ENCODE measurements at places on chromosomes 7 and 10.
A peak's percentile ranks its signal among the peaks of the same experiment; 100 is the strongest.

DNA sequence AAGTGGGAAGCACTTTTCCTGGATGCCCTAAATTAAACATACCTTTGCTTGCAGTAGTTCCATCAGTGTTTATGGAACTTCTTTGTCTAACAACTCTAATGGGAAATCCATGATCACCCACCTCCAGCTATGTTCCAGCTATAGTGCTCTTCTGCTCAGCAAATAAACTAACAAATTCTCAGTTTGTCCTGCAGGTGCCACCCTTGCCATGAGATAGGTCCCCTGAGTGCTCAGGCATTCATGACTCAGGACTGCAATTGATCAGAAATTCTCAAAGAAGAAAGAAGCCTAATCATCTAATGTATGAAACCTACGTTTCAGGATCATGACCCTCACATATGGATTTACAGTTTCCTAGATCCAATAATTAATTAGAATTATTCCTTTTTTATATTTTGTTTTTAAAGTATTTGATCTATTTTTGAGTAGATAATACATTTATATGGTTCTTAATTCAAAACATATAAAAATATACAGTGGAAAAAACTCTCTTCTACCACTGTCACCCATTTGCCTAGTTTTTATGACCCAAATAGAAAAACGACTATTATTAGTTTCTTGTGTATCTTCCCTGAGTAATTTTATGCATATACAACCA lies 48.7 kb upstream of the DYNC1I1 start:
- no peak for DNase-seq

- no peak for DNase-seq
These were observed 87.3 kb downstream of the COL13A1 start for GRCh38 chr10:69888882-69889584.

DNA sequence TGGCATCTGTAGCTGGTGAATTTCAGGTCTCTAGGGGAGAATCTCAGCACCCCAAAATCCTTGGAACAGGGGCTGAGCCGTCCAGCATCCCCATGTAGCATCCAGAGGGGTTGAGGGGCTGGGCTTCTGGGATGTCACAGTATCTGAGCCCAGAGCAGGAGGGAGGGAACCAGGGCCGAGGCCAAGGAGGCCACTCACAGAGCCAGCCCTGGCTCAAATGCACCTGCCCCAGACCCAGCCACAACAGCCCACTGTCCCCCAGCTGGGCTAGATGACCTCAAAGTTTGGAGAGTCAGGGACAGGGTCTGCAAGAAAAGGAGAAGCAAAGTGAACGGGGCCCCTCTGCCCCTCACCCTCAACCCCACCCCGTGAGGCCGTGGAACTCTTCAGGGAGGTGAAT lies 22.3 kb downstream of the VSIR start:
- DNase-seq = no peak

- DNase-seq = no peak
These were observed 28.5 kb downstream of the NPS start for GRCh38 chr10:127577376-127578258.

DNA sequence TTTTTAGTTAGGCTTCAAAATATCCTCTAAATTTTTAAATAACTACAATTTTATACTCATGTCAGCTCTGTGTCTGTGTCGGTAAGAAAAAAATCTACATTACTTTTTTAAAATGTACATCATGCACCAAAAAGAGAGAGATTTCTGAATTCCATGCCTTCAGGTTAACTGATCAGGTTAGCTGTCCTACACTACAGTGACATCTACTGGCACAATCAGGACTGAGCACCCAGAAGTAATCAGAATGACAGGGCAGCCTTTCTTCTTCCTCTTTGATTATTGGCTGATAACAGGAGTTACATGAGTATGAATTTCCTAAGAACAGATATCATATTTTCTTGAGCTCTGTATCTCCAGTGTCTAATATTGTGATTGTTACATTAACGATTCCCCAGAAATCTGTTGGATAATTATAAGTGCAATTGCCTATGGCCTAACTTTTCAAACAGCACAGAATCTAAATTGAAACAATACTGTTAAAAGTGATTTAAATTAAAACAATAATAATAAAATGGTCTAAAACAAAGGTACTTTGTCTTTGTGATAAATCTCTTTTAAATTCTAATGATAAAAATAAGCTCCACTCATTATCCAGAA lies 41.8 kb upstream of the HYCC1 start:
- DNase-seq = peak; percentile 36

DNA sequence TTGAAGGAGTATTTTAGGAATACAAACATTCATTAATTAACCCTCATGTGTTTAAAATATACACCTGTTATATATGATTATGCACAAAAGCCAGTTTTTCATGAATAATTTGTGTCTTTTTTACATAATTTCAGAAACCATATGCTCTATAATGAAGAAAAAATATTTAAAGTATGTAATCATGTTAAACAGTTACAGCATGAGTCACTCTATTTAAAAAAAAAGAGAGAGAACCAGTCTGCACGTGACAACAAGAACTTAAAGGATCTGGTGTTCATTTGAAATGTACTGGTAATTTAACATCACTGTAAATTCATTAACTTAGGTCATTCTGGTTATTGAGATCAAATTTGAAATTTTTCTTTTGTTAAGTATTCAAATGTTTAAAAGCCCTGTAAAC lies 228.5 kb downstream of the CACNB2 start:
- DNase-seq = no peak

DNA sequence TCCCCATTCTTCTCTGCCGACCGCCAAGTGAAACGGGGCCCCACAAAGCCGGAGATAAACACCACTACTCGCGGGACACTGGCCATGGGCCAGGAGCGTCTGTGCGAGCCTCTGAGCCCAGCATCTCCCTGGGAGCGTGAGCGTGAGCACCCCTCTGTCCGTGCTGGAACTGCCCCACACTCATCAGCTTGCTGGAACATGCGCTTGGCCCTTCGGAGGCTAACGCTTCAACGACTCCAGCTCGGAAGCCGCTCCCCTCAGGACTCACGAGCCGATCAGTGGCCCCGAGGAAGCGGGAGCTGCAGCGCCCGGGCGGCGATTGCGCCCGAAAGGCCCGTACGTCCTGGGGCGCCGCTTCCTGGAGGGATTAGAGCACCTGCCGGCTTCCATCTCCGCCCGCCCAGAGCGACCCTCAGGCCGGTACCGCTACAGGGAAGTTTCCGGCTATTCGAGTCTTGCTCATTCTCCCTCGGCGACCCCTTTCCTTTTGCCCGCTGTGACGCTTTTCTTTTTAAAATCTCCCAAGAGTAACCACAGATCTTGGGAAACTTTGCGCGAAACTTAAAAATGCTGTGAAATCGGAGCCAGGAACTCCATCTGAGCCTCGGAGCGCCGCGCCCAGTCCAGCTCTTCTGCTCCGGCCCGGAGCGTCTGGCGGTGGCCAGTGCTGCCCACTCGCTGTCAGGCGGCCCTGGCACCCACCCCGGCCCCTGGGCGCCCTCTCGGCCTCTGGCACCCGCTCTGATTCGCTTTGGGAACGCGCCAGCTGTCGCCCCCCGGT lies 1.0 kb downstream of the TLL2 start:
- DNase-seq = no peak

DNA sequence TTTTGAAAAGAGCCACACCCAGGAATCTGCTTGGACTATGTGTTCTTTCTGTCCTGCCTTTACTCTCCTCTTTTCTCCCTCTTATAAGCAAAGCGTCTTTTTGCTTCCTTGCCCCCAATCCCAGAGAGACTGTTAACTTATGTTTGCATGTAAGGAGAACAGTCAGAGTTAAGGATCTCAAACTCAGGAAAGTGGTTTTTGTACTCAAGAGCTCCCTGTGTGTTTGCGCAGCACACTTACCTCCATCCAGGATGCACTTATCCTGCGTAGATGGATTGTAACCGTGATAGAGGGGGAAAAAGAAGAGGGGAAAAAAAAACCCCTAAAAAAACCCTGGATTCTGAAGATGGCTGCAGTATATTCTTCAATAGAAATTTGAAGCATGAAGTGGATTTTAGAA lies 228.9 kb downstream of the AUTS2 start:
- DNase-seq = no peak

- DNase-seq = no peak
These were observed 164.0 kb downstream of the MGMT start for GRCh38 chr10:129631006-129631405.

DNA sequence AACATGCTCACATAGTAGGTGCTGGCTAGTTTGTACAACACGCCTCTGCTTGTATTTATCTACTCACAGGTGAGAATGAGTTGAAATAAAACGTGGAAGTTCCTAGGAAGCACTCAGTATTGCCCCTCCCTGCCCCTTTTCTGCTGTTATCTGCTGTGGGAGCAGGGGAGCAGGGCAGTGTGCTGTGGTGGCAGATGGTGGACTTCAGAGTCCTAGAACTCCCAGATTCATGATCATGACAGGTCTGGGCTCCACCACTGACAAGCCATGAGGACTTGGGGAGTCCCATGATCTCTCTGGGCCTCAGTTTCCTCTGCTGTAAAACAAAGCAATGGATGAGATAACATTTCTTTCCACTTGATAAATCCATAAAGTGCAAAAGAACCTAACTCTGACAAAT lies 11.6 kb upstream of the PRKCQ start:
- DNase-seq = no peak

GRCh38 chr7:76000566-76000965 lies 6.2 kb upstream of the TMEM120A start:
- DNase-seq = no peak

GRCh38 chr10:129222436-129222835 lies 244.6 kb upstream of the MGMT start:
- DNase-seq = no peak

GRCh38 chr10:75658915-75659314 lies 227.5 kb downstream of the LRMDA start:
- DNase-seq = no peak

GRCh38 chr10:102660888-102661657 lies 16.8 kb downstream of the TRIM8 start:
- DNase-seq = peak; percentile 37

DNA sequence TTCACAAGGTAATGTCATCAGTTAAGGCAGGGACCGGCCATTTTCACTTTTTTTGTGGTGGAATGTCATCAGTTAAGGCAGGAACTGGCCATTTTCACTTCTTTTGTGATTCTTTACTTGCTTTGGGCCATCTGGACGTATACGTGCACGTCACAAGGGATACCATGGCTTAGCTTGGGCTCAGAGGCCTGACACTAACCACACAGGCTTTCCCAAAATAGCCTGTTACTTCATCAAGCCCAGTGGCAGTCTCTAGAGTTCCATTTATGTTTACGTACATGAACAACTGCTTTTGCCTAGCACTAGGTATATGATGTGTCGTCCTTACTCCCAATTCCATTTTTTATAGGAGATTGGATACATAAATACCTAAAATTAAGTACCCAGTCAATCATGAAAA lies 237.9 kb downstream of the C7orf25 start:
- no peak for DNase-seq

DNA sequence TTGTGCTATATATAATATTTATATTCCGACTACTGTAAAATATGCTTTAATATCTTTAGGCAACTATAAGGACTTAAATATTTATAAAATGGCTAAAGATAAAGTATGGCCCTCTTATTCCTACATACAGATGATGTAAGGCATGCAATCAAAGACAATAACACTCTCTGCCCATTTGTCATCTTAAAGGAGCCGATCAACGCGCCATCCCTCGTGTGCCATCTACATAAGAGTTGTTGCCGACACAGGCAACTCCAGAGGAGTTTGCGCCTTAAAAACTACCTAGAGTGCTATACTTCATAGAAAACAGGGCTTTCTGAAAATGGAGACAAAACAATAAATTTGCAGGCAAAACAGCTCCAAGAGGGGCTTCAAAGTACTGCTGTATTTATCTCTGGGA lies 709.0 kb downstream of the KCNMA1 start:
- no peak for DNase-seq

GRCh38 chr10:79904671-79905321 lies 44.1 kb downstream of the SFTPD start:
- DNase-seq = peak; percentile 7

- no peak for DNase-seq
These were observed 127.1 kb upstream of the SVIL start for GRCh38 chr10:29761916-29762315.

DNA sequence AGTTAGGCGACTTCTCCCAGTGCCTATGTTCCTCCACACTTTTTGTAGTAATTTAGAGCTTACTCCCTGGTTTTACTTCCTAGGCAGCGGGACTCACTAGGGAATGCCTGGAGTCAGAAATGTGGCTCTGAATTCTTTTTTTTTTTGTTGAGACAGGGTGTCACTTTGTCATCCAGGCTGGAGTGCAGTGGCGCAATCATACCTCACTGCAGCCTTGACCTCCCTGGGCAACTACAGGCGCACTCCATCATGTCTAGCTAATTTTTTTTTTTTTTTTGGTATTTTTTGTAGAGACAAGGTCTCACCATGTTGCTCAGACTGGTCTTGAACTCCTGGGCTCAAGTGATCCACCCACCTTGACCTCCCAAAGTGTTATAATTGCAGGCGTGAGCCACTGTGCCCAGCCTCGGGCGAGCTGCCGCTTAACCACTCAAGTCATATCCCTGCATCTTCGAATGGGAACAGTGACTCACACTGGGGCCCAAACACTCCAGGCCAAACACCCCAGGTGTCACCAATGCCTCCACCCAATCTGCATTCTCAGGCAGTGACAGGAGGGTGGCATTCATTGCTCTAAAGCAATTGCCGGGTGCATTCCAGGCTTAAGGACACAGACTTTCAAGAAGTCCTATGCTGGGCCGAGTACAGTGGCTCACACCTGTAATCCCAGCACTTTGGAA lies 19.6 kb downstream of the RGS10 start:
- no peak for DNase-seq

GRCh38 chr10:104254493-104255310 lies at the start of gene GSTO1:
TSS of gene GSTO1 (plus strand) at chr10:104254892. CDS start at chr10:104254929, 37 bp downstream.
- DNase-seq = peak; percentile 31

DNA sequence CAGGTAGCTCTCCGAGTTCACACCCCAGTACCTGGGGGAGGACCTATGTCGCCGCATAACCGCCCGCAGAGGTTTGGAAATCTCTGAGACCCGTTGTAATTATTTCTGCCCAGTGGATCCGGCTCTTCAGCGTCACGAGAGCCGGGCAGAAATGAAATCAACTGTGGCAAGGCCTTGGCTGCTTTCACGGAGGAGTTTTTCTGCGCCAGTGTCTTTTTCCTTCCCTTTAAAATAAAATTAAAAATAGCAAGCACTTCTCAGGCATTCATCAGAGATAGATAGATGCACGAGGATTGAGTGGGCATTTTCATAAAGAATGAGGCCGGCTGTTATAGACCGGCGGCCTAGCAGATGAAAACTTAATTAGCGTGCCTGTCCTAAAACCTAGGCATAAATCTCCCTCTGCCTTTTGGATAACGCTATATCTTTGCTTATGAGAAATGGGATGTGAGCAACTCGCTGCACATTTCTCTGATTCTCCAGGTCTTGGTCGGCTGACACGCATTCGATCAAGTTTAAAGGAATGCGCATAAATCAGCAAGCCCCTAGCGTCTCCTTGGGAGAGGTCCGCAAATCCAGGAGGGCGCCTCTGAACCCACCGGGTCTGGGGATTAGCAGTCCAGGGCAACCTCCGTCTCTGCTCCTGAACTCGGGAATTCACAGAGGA lies 6.4 kb downstream of the HOXA13 start:
- DNase-seq = no peak

GRCh38 chr7:69700331-69700730 lies 102.1 kb downstream of the AUTS2 start:
- no peak for DNase-seq

GRCh38 chr7:42734568-42734967 lies 177.3 kb downstream of the C7orf25 start:
- DNase-seq = no peak

- no peak for DNase-seq
These were observed 145.5 kb downstream of the TRIL start for GRCh38 chr7:28812616-28813015.

GRCh38 chr10:5964736-5965135 lies 12.6 kb downstream of the IL15RA start:
- DNase-seq = no peak

- DNase-seq = no peak
These were observed 50.0 kb downstream of the LYZL2 start for GRCh38 chr10:30579574-30579973.

GRCh38 chr7:137925091-137925490 lies 76.8 kb downstream of the CREB3L2 start:
- no peak for DNase-seq
